ENCODE measurements at places on chromosomes 3 and 15. TPM values are rescaled to one million over a fixed set of nuclear protein-coding genes. Genes with fewer than 3 reads are reported as not detected.

The FILIP1L gene
- 0.29 TPM for total RNA-seq

The CEP152 gene
- 3.9 TPM for total RNA-seq

The CHRNA7 gene
- 3.5 TPM for total RNA-seq

The IL5RA gene
- not detected for total RNA-seq

The MOBP gene
- total RNA-seq, result not detected

The INO80 gene
- total RNA-seq, result 12.2 TPM

The TTLL13 gene
- 0.14 TPM for total RNA-seq

The ECT2 gene
- total RNA-seq, result 64.3 TPM

The BFSP2 gene
- not detected for total RNA-seq

The MFSD1 gene
- 40.9 TPM for total RNA-seq

The ABCC5 gene
- total RNA-seq, result 17.2 TPM

The APEH gene
- total RNA-seq, result 65.0 TPM

The GOLGA8M gene
- 0.07 TPM for total RNA-seq

The POLG gene
- total RNA-seq, result 58.1 TPM

The ZBTB47 gene
- 6.0 TPM for total RNA-seq

The PRR20G gene
- total RNA-seq, result 1.1 TPM

The PAQR9 gene
- total RNA-seq, result 2.2 TPM

The TMEM158 gene
- total RNA-seq, result 11.2 TPM

Measured in A549 treated with Hydrocortisone at 1 μM for 4 hours (cell line).